Activated T-cell treated with anti-CD3 and anti-CD28 coated beads for 4 hours (primary cell): ENCODE measurements at places on chromosomes 3 and 15.

GRCh38 chr3:14286887-14287500, 108.4 kb downstream of the LSM3 start:
- DNase-seq, result no peak

DNA sequence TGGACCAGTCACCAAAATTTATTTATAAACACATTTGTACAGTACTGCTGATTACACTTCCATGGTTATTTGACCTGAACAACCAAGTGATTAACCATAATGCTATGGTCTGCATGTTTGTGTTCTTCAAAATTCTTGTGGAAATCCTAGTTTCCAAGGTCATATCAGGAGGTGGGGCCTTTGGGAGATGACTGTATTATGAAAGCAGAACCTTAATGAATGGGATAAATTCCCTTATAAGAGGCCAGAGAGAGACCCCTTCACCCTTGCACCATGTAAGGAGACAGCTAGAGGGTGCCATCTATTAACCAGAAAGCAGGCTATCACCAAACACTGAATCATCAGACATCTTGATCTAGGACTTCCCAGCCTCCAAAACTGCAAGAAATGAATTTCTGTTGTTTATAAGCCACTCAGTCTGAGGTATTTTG, 1.9 kb downstream of the SCAPER start:
- peak; percentile 4 for DNase-seq

DNA sequence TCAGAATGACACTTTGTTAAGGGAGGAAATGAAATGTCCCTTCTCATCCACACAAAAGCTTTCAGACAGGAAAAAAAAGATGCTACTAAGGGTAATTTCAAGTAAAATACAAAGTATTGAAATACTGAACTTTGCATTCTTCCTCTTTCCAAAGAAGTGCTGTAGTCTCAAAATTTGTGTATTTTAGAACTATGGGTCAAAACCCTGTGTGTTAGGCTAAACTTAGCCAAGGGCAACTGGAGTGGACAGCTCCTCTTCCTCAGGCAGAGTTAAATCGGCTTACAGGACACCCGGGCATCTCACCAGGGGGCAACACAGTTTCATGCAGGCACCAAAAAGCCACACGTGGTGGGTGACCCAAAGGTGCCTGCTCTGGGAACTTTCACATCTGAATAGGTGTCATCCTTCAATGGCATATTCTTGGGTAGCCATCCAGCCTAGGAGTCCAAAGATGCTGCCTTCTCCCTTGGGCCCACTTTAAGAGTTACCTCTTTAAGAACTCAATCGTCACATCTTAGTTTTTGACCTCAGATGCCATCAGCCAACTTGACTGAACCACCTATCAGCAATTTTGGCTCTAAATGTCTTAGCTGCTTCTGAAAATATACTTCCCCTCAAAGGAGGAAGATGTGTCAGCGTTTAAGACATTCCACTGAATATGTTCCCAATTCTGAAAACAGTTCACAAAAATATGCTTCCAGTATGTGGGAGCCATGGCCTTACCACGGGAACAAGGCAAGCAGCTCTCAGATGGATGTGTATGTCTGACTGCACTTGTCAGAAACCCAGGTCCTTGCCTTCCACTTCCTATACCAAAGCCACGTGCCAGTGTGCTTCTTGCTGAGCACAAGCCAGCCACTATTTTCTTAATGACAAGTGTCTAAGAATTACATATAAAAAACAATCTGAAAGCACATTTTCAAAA, 32.2 kb upstream of the MUC13 start:
- DNase-seq, result no peak

GRCh38 chr3:140545756-140546155, 132.1 kb upstream of the TRIM42 start:
- no peak for DNase-seq

DNA sequence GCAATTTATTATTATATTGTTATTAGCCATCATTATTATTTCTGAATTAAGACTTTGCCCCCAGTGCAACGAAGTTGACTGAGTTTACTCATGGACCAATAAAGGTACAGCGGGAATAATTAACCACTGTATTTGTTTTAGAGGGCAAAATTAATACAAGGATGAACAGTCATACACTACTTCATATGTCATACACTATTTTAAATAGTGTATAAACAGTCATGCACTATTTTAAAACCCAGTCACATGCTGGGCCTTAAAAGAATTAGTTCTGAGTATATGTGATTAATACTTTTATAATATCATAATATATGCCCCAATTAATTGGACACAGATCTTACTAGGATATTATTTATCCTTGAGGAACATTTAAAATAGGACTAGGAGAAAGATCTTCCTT, 125.3 kb upstream of the NANOGP8 start:
- DNase-seq, result no peak

DNA sequence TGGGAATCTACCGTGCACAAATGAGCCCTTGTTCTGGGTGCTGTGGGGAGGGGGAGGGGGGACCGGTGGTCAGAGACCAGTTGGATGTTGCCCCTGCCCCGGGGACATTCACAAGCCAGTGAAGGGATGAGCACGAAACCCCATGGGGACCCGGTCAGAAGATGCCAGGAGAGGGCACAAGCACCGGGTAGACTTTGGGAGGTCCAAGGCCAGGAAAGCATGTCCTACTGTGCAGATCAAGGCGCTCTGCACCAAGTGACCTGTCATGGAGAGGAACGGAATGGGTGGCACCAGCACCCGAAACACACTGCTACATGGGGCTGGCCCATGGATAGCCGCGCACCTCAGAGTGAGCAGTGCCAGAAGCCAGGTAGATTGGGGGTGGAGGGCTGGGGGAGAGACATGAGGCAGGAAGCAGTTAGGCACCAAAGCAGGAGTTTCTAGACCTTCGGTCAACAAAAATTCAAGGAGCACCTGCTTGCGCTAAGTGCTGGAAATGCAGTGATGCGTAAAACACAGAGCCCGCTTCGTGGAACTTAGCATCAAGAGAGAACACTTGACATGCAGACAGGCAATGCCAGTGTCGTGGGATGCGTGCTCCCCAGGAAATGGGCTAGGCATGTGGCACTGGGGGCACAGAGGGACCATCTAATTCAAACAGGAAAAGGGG, 99.1 kb downstream of the CPN2 start:
- DNase-seq, result no peak

DNA sequence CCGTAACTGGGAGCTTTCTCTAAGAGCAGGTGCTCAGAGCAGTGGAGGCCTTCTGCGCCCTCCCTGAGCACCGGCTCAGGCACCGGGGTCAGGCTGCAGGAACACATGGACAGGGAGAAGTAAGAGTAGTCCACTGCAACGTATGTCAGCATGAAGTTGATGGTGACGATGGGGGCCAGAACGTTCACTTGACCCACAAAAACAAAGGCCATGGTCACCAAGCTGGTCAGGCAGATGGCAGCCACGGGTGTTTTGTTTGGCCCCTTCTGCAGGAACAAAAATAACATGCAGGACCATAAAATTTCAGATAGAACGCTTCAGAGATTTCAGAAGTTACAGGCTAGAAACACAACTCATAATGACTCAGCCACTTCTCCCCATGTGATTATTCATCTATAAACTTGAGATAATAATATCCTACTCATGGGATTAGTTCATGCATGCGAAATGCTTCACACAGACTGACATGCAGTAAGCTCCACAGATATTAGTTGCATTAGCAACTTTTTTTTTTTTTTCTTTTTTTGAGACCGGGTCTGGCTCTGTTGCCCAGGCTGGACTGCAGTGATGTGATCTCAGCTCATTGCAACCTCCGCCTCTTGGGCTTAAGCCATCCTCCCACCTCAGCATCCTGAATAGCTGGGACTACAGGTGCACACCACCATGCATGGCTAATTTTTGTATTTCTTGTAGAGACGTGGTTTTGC, 52.2 kb upstream of the HEG1 start:
- no peak for DNase-seq

DNA sequence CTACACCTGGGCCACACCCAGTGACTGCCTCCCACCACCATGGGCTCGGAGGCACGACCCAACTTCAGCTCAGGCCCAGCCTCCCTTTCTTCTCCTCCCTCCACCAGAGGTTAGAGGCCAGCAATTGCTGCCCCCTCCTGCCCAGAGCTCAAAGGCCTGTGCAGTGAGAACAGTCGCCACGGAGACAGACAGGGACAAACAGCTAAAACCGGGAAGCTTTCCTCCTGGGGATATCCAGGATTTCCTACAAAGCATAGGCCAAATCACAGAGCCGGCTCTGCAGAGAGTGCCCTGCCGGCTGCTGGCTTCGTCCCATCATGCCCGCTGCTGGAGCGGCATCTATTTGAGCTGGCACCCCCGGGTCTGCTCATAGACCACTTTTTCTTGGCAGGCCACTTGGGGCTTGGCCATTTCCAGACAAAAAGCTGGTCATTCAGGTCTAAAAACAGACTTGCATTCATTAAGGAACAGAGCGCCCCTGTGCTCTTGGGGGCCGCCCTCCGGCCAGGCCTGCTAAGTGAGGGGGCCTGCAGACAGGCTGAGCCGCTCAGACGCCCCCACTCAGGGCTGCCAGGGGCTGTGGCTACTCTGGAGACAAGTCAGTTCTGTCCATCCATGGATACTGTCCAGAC, 17.5 kb downstream of the GRAMD2A start:
- DNase-seq, result no peak

DNA sequence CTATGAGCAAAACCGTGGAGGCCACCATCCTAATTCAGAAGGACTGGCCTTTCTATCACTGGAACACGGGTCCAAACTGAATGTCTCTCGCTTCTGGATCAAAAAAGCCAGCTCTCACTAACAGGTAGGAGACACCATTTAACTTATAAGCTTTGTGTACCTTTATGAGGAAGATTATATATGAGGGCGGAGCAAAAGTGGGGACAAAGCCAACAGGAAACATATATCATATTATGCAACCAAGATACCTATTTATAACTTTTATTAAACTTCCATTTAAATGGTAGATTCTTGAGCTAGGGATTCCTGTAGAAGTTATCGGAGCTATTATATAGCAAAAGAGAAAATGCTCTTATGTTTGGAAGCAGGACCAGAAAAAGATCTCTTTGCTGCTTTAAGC, 78.4 kb downstream of the IGF2BP2 start:
- no peak for DNase-seq

DNA sequence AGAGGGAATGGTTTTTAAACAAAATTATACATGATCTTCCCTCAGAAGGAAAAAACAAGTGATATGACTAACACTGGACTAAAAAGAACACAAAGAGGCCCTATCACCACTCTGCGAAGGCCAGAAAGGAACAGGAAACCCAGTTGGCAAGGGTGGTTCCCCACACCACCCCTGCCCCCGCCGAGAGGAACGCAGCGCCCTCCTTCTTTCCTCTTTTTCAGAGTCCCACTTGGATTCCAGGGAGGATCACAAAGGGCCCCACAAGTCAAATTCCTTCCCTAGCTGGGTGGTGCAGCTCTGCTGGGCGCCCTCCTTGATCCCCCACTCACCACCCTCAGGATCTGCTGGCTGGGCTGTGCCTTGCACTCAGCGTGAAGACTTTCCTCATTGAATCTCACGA, 29.8 kb downstream of the PLA1A start:
- DNase-seq, result no peak

- no peak for DNase-seq
Observed at GRCh38 chr3:88595026-88595425, 445.3 kb downstream of the C3orf38 start.

GRCh38 chr3:27467545-27467944, 16.6 kb downstream of the SLC4A7 start:
- no peak for DNase-seq

DNA sequence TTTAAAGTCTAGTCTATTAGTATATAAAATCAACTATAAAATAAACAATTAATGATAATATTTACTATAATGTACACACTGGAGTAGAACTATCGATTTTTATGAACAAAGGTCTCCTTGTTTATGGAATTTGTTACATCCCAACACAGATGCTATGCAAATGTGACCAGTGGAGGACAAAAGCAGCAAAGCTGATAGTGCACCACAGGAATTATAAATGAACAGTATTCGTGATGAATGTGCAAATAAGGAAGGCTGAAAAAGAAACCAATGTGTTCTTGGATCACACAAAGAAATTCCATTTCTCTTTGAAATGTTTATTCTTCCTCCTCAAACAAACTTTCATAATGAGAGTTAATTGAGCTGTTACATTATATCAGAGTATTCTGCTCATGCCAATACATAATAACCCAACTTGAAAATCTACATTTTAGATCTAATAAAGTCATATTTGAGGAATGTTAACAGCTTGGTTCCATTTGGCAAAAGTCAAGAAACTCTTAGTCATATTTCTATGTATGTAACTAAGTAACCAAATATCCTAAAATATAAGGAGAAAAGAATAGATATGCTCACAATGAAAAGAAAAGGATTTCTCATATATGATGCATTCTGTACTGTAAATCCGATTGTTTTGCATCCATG, 79.3 kb downstream of the NEK10 start:
- DNase-seq, result no peak

- DNase-seq, result no peak
Observed at GRCh38 chr3:114502204-114502603, 208.4 kb downstream of the TIGIT start.

DNA sequence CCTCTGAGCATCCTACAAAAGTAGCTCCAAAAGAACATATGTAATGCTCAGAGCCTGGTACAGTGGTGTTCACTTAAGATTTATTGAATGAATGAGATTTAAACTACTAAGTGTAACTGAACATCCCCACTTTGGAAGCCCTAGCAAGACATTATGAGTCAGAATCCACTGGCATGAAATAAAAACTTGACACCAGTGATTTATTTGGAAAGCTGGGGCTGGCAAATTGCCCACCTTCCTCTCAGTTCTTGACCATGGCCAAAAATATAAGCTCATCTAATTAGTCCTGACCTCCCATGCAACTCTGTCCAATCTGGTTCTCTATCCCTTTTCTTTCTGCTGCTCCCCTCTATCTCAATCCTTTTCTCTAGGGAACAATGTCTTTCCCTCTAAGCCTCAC, 418.0 kb downstream of the PLCL2 start:
- DNase-seq, result no peak

DNA sequence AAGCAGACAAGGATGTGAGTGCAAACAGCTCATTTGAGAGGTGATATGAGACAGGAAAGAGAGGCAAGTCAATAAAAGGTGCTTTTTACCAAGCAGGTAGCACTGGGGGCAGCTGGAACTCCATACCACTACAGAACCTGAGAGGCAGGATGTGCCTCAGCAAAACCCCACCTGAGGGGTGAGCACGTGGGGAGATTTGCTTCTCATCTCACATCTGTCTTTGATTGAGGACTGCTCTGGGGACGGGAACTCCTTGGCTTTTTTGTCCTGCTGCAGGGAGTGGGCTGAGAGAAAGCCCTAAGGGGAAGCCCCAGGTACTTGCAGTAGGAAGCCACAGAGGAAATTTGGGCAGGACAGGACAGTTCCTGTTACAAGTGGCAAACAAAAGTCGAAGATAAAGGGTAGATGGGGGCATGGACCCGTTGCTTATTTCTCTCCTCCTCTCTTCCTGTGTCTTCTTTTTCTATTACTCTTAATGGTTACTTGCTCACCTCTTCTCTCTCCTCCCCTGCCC, 27.1 kb downstream of the CFAP161 start:
- DNase-seq, result no peak

GRCh38 chr3:147431751-147432150, 22.6 kb downstream of the ZIC1 start:
- no peak for DNase-seq

- no peak for DNase-seq
Observed at GRCh38 chr3:13148561-13149329, 75.5 kb upstream of the IQSEC1 start.

GRCh38 chr15:77083381-77084160, 12.7 kb upstream of the TSPAN3 start:
- peak; percentile 30 for DNase-seq

- DNase-seq, result no peak
Observed at GRCh38 chr15:83656192-83656591, 2.3 kb downstream of the ADAMTSL3 start.
